Hindlimb muscle (tissue), 1 donor: ENCODE measurements at places on chromosomes 1 and 21. TPM values are rescaled to one million over a fixed set of nuclear protein-coding genes. Genes with fewer than 3 reads are reported as not detected.

GRCh38 chr1:183147735-183148134 is 38.3 kb upstream of the LAMC2 start:
- DNase-seq: no peak

GRCh38 chr1:155514582-155515187 is 47.9 kb downstream of the ASH1L start:
- DNase-seq: no peak

DNA sequence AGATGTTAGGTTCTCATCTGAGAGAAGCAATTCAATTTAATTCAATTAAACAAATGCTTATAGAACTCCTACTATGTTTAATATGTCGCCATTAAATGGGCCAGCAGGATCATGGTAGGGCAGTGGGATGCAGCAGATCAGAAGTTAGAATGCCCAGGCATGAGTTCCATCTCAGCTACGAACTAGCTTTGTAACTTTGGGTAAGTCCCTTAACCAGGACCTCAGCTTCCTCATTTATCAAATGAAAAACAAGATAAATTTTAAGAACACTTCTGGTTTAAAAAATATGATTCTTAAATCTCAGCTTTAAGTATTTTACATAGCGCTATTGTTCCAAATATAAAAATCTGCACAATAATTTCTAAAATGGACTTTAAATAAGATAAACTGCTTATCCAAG is 67.5 kb upstream of the GFI1 start:
- no peak for DNase-seq

DNA sequence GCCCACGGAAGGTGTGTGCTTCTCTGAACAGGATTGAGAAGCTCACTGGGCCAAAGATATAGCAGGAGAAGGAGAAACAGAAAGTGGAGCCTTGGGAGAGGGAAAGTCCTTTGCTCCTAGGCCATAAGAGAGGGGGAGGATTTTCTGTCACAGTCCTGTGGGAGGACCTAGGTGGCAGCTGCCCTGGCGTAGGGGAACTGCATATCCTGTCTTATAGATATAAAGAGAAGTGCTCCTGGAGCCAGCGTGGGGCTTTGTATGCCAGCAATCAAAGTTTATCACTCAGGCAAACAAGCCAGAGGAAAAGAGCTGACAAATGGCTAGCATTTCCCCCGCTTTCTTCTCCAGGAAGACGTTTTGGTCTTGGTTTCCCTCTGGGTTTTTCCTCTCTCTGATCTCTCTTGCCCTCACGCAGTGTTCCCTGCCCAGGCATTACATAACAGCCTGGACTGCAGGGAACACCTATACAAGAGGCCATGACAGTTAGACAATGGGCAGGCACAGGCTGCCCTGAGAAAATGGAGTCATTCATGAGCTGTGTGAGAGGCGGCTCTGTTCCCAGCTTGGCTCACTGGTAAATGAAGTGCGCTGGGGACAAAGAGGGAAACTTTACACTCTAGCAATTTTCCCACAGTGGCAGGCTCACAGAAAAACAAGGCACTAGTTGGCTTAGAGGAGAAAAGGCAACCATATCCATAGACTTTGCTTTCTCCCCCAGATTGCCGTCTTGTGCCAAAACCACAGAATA is 52.5 kb upstream of the ZNF648 start:
- no peak for DNase-seq

DNA sequence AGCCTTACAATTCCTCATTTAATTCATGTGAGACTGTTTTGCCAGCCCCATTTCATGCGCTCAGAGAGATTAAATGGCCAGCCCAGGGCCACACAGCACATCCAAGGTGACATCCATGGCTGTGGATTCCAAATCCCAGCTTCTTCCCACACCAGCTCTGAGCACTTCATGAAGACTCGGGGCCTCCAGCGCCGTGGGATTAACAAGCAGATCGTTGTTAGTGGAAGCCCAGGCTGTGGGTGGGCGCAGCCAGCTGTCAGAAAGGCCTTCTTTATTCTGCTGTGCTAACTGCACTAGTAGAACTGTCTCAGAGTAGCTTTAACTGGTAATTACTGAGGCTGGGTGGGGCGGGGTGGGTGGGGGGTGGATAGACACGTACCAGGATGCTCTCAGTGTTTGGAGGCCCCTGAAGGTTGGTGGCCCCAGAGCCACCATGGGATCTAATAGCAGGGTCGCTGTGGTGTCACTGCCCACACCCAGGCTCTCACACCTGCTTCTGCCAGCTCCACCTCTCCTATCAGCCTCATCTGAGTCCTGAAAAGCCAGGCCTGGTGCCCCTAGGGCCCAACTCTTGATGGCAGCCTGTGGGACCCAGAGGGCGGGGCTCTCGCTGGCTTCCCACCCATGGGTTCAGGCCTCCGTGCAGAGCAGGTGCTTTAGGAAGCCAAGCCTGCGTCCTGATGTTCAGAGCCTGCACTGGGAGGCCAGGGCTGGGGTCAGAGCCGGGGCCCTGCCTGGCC is 3.4 kb downstream of the BMP8A start:
- no peak for DNase-seq

The ZMYM4 gene
- 40.2 TPM for polyA plus RNA-seq
